ENCODE measurements at places on chromosomes 3 and 15.

- no peak for DNase-seq
These were observed 64.5 kb downstream of the GRIP2 start for GRCh38 chr3:14475621-14476020.

GRCh38 chr15:37246065-37246464, 145.7 kb upstream of the MEIS2 start:
- DNase-seq: no peak

DNA sequence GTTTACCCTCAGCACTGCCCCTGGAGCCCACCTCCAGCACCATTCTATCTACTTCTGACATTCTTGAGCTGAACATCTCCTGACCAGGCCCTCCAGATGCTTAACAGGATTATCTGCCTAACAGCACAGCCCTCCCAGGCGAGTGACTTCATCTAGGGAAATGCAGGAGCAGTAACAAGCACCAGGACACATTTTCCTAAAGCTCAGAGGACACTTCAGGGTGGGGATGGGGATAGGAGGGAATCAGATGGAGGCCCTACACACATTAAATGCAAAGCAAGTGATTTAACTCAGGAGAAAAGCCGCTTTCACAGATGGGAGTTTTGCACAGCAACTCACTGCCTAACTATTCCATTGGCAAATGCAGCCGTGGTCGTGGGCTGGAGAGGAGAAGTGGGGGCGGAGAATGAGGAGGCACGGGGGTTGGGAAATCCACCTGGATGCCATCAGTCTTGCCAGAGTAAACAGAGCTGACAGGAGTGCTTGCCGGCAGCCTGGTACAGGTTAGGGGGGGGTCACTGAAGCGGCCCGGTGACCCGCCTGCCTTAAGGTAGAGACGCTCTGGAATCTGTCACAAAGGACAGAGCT, 21.3 kb upstream of the BNC1 start:
- no peak for DNase-seq

- DNase-seq: no peak
These were observed 43.6 kb upstream of the KY start for GRCh38 chr3:134694466-134694865.

DNA sequence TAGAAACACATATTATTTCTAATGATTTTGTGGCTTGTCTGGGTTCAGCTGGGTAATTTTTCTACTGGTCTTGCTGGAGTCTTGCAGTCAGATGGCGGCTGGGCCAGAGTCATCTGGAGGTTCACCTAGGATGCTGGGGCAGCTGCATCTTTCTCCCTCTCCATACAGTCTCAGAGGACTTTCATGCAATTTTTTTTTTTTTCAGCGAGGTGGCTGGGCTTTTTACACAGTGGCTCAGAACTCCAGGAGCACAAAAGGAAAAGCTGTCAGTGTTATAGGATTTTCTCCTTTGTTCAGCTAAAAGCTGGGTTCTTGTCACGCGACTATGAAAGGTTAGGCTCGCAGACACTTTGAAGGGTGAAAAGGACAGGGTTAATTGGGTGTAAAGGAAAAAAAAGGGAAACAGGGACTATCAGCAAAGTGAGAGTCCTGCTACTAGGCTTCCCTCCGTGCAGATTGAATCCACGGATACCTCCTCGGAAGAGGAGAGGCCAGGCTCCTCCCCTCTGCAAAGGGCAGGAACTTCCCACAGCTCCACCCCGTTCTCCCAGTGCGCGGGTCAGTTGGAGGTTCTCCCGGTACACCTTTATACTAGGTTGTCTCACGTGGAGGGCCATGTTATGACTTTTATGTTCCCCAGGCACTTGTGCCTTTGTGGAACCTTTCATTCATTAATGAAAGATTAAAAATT, 44.3 kb downstream of the ADGRG7 start:
- no peak for DNase-seq

- no peak for DNase-seq
These were observed at the start of gene SERINC4 for GRCh38 chr15:43799945-43800285. TSS of gene SERINC4 (minus strand) at chr15:43800220. CDS start at chr15:43799986, 234 bp downstream.

GRCh38 chr3:59772416-59773408, 722.9 kb upstream of the CFAP20DC start:
- DNase-seq: peak; percentile 53

GRCh38 chr15:96019114-96019513, 311.4 kb upstream of the NR2F2 start:
- no peak for DNase-seq

DNA sequence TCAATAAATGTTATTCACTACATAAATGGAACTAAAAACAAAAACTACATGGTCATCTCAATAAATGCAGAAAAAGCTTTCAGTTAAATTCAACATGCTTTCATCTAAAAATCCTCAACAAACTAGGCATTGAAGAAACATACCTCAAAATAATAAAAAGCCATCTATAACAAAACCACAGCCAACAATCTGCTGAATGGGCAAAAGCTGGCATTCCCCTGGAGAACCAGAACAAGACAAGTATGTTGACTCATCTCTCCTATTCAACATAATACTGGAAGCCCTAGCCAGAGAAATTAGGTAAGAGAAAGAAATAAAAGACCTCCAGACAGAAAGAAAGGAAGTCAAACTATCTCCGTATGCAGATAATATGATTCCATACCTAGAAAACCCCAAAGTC, 759.9 kb downstream of the EPHA3 start:
- DNase-seq: no peak
